ENCODE measurements at places on chromosomes 7 and 10.

DNA sequence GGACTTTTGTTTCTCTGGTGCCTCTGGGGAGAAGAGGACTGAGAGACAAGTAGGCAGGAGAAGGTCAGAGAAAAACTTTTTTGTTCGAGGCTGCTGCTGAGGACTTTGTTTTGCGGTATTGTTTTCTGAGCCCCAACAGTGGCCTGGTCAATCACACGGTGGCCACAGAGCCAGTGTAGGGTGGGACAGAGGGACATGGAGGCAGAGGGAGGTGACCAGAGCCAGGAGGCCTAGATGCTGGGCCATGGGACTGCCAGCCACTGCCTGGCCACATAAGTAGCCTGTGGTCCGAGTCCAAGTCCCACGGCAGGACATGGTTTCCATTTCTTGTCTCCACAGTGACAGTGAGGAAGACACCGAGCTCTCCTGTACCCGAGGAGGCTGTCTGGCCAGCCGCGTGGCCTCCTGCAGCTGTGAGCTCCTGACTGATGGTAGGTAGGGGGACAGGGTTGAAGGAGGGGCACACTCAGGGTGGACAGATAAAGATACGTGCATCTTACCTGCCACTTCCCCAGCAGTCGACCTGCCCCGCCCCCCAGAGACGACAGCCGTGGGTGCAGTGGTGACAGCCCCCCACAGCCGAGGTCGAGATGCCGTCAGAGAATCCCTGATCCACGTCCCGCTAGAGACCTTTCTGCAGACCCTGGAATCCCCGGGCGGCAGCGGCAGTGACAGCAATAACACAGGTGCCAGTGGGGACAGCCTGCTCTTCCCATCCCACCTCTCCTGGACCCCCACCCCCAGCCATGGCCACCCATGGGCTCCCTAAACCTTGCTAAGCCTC is 27.5 kb downstream of the SH2B2 start:
- DNase-seq, result no peak

DNA sequence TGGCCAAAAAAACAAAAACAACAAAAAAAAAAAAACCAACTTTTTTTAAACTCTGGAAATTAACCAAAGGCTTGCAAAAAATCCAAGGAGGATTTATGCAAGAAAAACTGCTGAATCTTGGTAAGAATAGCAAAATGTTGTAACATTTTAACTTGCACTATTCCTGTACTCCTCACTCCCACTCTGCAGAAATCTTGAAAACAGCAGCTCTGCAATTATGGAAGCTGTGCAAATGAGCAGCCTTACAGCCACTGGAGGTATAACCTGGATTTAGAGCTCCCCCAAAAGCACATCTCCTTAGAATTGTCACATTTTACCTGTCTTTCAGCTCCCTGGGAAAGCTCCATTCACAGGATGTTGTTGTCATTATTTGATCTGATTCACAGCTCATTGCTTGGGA is 41.8 kb upstream of the LRGUK start:
- DNase-seq, result no peak

- DNase-seq, result no peak
Observed at GRCh38 chr10:112520914-112521313, 73.9 kb downstream of the VTI1A start.

- DNase-seq, result no peak
Observed at GRCh38 chr10:103281753-103282152, 4.8 kb downstream of the INA start.

DNA sequence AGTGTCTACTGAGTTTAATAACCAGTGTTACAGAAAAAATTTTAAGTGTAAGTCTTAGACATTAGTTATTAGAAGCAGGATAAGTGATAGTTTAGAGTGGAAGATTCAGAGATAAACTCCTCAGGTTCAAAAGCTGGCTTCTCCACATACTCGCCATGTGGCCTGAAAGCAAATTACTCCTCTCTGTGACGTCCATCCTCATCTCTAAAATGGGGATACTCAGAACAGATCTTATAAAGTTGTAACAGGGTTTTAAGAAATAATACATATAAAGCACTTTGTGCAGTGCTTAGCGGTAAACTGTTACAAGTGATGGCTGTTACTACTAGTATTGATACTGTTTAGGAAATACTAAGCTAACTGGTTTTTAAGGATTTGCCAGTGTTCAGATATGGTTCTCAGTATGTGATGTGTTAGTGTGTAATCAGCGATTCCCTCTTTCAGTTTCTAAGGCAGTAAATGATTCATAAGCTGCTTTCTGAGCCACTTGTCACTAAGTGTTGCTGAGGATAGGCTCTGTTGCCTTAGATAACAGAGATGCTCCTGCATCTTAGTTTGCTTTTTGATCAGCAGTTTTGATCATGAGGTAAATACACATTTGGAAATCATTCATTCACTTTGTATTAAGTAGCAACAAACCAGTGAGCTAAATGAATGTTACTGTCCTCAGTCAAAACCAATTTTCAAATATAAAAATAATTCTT is 58.7 kb downstream of the CYP51A1 start:
- no peak for DNase-seq

DNA sequence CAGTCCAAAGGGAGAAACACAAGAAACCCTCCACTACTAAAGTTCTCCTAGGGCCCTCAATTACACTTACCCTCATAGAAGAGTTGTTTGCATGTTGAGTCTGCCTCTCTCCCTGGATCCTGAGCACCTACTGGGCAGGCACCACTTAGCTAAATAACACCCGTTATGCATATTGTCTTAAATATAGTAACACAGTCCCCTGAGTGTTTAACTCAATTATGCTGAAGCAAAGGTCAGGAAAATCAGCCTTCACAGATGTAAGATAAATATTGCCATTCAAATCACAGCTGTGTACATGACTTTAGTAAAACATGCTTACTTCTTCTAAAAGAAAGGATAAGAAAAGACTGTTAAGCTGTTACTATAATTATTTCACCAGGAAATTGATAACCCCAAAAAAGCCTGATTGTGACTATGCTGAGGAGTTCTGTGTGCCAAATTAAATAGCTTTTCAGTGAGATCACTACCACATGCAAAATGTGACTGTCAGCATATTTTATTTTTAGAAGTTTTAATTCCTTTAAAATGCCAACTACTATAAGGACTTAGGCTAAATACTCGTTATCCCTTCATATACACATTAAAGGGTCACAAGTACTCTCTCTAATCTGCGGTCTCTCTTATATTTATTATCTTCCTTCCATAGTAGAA is 733.9 kb upstream of the PHF14 start:
- no peak for DNase-seq

- no peak for DNase-seq
Observed at GRCh38 chr10:49139028-49139845, 5.4 kb upstream of the FAM170B start.

DNA sequence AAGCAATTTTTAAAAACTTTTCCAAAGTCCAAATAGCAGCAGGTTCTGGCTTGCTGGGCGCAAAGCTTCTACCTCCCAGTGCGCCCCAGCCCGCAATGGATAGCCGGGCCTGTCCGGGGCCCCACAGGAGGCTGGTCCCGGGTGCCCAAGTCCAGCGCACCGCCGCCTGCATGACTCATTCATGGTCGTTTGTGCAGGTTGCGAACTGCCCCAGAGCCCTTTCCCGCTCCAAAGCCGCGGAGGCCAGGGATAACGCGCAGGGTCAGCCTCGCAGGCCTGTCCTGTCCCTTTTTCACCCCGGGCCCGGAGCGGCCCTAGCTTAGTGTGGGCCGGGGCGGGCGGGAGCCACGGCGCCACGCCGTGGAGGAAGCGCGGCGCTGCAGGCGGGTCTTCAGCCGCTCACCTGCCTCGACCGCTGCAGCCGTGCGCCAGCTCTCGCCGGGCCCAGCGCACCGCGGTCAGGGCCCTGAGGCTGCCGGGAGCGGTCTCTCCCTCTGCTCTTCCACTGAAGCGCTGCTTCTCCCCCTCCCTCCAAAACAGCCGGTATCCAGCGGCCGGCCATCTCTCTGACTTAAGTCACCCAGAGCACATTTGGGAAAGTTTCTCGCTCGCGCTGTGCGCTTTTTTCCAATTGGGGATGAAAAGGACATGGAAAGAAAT is 1.7 kb upstream of the EGR2 start:
- peak; percentile 54 for DNase-seq

DNA sequence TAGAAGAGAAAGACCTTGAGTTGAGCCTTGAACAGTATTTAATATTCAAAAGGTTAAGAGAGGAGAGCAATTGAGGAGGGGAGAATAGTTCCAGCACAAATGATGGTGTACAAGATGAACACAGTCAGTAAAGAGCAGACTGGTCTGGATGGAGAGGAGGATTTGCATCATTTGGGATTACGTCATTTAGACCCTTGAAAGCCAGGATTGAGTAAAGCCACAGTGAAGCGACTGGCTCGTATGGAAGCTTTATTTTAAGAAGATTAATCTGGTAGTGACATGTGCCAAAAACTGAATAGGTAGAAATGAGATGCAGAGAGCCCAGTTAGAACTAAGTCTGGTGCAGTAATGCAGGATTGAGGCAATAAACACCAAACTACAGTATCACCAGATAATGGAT is 52.6 kb downstream of the TRUB1 start:
- no peak for DNase-seq

DNA sequence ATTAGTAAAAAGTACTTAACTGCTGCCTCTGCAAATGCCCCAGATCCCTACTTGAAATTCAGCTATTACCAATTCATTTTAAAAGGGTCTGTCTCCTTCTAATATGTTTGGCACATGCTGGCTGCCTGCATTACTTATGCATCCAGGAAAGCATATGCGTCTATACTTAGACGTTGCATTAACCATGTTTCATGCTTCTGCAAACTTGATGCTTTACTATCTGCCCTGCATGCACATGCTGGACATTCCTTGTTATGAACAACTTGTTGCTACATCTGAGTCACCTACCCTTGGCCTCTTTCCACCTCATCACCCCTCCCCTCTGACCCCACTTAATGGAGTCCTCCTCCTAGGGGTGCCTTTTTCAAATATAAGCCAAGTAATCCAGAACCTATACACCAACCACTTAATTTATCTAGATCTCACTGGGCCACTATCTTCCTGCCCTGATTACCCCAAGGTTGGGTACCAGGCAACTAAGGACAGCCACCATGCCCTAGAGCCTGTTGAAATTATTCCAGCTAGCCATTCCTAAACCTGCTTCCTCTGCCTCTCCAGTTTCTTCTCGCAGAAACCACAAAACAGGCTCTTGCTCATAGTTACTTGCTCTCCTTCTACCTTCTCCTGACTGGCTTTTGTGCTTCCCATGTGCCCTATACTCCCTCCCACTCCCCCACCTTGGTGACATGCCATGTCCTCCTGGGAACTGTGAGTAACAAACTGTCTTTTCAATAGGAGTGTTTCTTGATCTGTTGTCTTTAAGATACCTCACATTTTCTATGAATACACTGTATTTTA is 1187.9 kb downstream of the REEP3 start:
- DNase-seq, result no peak

GRCh38 chr7:88150033-88150432 is 69.8 kb downstream of the SRI start:
- DNase-seq, result no peak

GRCh38 chr10:70728328-70728727 is 56.0 kb downstream of the ADAMTS14 start:
- no peak for DNase-seq

DNA sequence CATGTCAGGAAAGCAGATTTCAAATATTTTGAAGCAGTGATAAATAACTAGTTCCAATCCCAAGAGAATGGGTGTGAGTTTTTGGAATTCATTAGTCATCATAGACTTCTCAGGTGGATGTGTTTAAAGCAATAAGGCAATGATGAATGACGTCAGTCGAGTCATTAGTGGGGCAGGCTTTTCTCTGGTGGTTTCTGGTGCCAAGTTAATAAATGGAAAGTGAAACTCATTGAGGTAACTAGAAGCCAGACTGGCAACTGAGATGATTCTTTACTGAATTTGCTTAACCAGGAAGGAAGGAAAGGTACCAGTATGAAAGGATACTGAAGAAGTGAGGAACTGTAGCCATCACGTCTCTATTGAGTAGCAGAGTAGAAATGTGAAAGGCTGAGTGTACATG is 311.0 kb downstream of the GPAM start:
- DNase-seq, result no peak

GRCh38 chr7:27972276-27972675 is 208.3 kb downstream of the JAZF1 start:
- DNase-seq, result no peak

GRCh38 chr7:77281780-77282478 is 82.3 kb upstream of the FGL2 start:
- DNase-seq, result no peak

DNA sequence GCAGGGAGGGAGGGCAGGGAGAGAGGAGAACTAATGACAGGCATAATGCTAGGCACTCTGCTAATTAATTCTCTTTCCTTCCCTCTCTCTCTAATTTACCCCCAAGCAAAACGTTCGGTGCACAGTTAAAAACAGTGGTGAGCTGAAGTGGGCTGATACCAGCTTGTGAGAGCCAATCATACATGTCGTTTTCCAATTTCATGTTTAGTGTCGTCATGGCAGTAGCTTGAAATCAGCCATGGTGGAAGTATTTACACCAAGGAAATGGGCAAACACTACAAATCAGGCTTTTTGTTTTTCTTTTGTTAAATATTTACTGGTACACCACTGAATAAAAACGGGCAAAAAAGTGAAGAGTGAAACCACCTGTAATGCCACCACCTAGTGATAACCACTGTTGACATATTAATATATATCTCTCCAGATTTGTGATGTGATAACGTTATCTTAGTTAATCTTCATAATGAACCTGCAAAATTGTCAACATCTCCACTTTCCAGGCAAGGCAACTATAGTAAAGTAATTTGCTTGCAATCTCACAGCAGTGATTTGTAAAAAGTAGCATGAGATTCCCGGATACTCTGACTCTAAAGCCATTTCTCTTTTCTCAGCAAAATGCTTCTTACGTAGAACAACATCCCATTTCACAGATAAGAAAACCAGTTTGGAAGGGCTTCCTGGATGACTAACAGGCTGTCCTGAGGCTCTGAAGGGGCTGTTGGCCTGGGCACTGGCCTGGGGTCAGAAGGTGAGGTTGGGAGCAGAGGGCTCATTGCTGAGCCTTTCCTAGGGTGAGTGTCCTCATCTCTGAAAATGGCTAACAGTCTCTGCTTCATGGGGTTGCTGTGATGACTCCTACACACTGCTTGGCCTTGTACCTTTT is 83.7 kb downstream of the ATXN7L1 start:
- DNase-seq, result no peak
